ENCODE measurements at places on chromosomes 4 and X.

- DNase-seq: no peak
These were observed 68.2 kb downstream of the ARHGAP10 start for GRCh38 chr4:147799986-147800555.

GRCh38 chrX:70960730-70961129, 29.8 kb upstream of the SLC7A3 start:
- DNase-seq: peak; percentile 16

DNA sequence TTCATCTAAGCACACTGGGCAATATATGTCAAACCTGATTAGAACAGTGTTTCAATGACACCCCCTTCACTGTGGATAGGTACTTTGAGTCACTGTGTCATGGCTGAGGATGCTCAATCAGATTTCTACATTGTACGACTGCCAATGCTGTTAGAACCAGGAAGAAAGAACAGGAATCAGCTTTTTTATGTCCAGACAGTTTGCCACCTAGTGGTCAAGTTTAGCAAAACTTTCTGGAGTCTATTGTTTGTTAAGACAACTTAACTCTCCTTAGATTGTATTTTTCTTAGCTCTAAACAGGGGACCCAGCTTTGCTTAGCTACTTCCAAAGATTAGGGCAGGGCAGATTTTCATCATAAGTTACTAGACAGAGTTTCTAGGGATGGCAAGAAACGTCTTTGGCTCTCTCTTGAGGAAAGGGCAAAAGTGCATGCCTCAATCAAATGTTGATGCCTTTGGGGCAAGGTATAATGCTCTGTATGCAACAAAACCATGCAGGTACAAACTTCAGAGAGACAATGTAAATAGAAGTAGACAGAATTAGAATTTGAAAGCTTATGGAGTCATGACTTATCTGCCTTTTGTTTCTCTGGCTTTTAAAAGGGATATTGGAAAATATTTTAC, 40.5 kb upstream of the BMP3 start:
- peak; percentile 71 for DNase-seq

GRCh38 chr4:155667568-155668511, 1.2 kb downstream of the GUCY1A1 start:
- DNase-seq: peak; percentile 43

DNA sequence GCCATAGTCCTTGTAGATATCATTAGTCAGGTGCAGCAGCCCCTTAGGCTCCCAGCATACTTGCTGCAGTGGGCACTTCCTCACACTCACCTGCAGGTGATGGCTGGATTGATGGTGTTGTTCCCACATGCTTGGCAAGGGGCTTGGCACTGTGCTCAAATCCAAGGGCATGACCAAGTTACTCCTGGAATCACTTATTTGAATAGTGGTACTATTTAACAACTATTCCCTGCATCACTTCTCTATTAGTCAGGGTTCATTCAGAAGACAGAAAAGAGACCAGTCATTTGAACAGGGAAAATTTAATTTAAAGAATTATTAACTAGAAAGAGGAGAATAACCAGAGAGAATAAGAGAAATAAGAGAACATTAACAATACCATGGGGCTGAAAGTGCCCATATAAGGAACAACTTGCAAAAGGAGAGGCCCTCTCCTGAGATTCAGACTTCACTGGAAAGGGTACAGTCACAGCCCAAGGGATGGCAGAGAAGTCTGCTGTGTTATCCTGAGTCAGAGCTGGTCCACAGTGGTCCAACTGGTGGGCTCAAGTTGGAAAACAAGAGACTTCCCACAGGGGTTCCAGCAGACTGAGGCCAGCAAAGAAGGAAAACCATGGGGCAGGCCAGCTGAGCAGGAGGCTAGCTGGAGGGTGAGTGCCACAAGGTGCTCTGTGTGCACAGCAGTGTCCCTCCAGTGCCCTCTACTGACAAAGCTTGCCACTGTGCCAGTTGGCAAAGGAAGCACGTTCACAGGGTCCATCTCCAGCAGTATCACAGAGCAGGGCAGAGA, 9.8 kb downstream of the SPP1 start:
- DNase-seq: peak; percentile 95

DNA sequence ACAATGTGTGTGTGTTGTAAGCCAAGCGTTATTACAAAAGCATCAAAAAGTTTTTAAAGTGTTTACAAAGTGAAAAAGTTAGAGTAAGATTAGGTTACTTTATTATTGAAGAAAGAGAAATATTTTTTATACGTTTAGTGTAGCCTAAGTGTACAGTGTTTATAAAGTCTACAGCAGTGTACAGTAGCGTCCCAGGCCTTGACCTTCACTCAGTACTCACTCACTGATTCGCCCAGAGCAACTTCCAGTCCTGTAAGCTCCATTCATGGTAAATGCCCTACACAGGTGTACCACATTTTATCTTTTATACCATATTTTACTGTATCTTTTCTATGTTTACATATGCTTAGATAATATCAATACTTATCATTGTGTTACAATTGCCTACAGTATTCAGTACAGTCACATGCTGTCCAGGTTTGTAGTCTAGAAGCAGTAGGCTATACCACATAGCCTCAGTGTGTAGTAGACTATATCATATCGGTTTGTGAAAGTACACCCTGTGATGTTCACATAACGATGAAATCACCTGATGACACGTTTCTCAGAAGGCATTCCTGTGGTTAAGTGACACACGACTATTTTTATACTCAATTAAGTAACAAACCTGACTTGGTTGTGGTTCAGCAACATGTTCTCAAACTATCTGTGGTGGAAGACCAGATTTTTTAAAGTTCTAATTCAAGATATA, 152.0 kb upstream of the EDNRA start:
- no peak for DNase-seq

DNA sequence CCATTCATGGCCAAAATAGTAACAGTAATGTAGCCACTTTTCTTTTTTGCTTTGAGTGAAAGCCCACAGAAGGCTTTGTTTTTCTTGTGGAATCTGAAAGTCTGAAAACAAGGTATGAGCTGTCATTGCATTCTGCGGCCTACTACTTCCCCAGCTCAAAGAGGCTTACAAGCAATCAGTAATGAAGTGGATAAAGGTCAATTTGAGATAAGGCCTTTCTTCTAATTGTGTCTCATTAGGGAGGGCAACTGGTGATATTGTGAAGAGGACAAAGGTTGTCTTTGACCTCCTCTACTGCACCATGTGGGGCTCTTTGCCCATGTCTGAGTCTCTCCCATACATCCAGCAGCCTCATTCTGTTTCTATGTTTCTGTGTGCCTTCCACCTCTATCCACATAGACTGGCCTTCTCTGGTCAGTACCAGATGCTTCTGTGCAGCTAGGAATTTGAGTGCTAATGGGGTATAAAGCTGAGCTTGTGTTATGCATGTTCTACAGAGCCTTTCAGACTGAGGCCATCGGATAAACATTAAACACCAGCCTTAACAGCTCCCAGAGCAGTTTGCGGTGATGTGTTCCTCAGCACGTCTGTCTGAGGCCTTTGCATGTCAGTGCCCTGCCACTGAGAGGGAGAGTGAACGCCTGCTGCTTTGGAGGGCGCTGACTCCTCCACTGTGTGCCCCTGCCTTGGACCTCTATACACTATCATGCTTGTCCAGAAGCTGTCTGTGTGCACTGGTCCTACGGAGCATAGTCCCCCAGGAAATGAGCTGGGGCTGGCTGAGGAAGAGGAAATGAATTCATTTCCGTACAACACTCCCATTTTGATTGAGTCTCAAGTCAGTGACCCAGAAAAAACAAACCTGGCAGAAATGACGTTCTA, 80.2 kb downstream of the SH2D1A start:
- DNase-seq: no peak

DNA sequence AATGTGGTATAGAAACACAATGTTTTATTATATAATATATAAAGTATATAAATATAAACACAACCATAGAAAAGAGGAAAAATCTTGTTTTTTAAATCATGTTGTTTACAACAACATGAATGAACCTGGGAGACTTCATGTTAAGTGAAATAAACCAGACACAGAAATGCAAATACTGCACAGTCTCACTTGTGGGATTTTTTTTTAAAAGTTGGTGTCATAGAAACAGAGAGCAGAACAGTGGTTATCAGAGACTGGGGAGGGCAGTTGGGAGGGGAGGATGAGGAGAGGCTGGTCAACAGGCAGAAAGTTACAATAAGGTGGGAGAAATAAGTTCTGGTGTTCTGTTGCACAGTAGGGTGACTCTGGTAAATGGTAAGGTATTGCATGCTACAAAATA, 57.1 kb downstream of the FREM3 start:
- no peak for DNase-seq

- no peak for DNase-seq
These were observed 64.3 kb upstream of the COX18 start for GRCh38 chr4:73133784-73134183.

DNA sequence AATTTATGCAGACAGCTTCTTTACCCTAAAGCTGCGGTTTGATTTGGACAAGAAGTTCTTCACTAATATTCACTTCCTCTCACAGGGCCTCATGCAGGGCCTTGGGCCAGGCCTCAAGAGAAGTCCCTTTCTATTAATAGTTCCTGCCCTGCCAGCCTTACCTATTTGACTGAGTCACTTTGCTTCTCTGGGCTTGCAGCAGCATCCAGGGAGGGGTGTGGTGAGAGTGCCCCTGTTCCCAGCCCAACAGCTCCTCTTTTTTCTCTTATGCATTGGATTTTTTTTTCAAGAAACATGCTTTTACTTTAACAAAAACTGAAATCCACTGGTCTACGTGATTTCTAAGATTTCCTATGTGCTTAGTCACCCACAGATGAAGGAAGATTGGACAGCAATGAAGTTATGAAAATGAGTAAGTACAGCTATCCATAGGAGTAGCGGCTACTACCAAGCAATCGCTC, 26.7 kb downstream of the FAM156B start:
- DNase-seq: peak; percentile 24

DNA sequence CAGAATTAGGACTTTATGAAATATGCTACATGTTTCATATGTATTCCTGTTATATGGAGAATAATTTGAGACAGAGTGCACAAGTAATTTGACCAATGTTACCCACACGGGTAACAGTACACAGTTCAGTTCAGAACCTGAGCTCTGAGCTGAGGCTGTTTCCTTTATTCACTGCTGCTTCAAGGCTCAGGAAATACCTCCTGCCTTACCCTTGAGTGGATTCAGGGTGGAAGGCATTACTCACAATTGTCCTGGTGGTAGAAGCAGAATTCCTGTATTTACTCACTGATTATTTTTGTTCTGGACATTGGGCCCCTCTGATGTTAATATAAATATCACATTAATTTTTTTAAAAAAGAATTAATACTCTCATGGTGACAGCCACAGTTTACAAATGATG, 73.5 kb upstream of the CAMK2D start:
- no peak for DNase-seq

- no peak for DNase-seq
These were observed 116.7 kb downstream of the GPC3 start for GRCh38 chrX:133868682-133869081.

DNA sequence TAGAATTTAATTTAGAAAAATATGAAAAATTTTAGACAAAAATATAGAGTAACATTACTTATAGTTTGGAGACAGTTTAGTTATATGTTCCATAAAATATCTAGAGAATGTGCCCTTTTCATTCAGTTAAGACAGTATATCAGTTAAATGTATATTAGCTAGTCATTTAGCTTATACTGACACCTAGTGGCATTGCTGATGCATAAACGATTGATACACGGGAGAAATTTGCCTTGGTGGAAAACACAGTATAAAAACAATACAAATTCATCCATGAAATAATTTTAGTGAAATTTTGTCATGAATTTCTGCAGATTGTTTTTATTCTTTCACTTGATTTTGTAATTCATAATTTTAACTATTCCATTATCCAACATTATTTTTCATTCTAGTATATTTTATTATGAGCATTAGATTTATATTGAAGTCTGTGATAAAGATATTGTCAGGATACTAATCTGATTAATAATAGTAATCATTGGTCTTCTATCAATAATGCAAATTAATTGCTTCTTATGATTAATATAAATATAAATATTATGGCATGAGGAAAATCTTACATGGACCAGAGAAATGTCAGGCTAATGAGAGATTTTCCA, 219.0 kb downstream of the TLL1 start:
- DNase-seq: peak; percentile 69

GRCh38 chr4:90120037-90120436, 7.2 kb upstream of the CCSER1 start:
- no peak for DNase-seq

- DNase-seq: no peak
These were observed 27.9 kb upstream of the WDR1 start for GRCh38 chr4:10144479-10144878.

GRCh38 chr4:78286281-78286680, 229.2 kb downstream of the FRAS1 start:
- no peak for DNase-seq

Measured in pons (tissue), 1 donor.